ENCODE measurements at places on chromosomes 2 and 18.

DNA sequence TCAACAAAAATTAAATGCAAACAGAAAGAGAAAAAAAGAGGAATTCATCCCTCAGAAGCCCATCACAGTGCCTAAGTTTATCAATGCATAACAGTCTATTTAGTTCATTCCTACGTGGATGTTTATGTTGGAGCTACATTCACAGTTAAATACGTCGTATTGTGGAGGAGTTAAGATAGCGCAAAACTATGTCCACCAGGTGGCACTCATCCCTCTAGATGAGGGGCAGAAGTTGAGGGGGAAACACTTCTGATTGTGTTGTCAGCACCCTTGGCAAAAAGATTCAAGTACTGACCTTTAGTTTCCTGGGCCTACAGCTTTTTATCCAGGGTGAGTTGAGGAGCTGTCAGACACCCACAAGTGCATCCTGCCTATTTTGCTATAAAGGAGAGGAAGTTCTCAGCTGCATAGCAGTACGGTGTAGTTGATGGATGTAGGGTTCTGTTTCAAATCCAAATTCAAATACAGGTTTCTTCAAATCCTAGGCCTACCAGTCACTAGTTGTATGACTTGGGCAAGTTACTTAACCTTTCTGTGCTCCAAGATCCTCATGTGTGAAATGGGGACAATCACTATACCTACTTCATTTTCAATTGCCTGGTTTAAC lies 26.8 kb upstream of the MYO1B start:
- DNase-seq: no peak

DNA sequence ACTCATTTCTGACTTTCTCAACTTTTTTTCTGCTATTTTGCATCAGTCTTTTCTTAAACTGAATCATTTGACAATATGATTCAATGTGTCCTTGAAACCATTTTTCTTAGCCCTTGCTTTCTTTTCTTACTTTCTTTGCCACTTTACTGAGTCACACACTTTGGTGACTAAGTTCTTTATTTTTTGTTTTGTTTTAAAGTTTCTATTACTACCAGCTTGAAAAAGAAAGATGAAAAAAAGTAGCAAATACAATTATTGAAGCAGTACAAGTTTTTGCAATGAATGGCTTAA lies 116.5 kb downstream of the DOCK10 start:
- no peak for DNase-seq

GRCh38 chr2:1973636-1974035 lies 229.3 kb upstream of the PXDN start:
- DNase-seq: no peak

DNA sequence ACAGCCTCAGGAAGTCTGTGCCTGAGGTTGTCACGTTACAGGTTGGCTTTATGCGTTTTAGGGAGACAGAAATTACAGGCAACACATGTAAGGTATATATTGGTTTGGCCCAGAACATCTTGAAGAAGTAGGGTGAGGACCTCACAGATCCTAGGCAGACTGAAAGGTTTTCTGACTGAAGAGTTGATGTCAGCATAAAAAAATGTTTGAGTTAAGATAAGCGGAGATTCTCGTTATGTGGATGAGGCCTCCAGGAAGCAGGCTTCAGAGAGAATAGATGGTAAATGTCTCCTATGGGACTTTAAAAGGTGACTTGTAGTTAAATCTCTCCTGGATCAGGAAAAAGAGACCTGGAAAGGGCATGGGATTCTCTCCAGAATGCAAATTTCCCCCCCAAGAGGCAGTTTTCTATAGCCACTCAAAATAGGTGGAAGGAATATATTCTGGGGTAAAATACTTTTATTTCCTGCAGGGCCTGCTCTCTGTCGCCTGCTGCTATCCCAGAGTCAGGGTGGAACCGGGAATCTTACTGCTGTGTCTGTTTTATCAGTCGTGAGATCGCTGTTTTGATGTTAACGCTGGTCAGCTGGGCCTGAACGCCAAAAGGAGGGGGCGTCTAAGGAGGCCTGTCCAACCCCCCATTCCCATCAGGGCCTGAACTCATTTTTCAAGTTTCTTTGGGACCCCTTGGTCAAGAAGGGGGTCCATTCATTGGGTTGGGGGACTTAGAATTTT lies 171.1 kb downstream of the HDAC4 start:
- DNase-seq: no peak

DNA sequence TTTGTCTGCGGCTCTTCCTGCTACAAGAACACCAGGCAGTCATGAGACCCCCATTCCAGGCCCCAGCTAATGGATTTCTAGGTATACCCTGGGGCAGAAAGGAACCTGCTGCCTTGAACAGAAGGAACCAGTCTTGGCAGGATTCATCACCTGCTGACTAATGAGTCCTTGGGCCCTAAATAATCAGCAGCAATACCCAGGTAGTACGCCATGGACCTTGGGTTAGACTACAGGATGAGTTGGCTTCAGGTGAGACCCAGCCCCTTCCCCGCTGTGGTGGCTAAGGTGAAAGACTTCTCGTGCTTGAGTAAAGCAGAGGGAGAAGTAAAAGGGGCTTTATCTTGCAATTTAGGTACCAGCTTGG lies 105.0 kb downstream of the SPIRE1 start:
- no peak for DNase-seq
